ENCODE measurements at places on chromosomes 4 and X.
A peak's percentile ranks its signal among the peaks of the same experiment; 100 is the strongest.

DNA sequence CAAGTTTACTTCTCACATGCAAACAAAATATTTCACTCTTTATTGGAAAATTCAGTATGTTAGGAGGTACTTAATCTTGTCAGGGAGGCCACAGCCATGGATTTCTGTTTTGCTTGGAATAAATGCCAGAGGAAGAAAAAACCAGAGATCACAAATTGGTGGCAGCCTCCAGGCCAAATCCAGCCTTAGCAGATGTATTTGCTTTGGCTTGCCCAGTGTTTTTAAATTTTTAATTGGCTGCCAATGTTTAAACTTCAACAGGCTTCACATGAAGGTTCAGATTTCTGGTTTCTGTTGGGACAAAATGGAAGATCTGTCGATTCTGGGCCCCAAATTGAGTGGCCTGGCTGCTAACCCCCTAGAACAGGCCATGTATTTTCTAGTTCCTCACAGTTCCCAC is 19.2 kb downstream of the YY2 start:
- DNase-seq, result no peak

DNA sequence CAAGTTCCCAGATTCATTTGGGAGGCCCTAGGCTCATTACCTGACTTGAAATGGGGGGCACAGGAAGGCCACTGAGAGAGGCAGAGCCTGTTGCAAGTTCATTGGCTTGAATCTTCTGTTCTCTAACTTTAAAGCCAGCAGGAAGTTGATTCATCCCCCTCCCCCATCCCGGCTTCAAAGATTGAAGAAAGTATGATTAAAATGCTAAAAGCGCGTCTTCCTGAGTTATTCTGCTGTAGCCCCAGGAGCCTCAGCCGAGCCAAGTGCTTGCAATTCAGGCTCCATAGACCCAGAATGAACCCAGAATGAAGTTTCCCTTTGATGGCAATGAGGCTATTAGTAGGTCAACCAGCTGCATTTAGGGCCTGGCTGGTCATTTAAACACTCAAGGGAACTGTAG is 14.7 kb downstream of the CHST7 start:
- DNase-seq, result no peak

DNA sequence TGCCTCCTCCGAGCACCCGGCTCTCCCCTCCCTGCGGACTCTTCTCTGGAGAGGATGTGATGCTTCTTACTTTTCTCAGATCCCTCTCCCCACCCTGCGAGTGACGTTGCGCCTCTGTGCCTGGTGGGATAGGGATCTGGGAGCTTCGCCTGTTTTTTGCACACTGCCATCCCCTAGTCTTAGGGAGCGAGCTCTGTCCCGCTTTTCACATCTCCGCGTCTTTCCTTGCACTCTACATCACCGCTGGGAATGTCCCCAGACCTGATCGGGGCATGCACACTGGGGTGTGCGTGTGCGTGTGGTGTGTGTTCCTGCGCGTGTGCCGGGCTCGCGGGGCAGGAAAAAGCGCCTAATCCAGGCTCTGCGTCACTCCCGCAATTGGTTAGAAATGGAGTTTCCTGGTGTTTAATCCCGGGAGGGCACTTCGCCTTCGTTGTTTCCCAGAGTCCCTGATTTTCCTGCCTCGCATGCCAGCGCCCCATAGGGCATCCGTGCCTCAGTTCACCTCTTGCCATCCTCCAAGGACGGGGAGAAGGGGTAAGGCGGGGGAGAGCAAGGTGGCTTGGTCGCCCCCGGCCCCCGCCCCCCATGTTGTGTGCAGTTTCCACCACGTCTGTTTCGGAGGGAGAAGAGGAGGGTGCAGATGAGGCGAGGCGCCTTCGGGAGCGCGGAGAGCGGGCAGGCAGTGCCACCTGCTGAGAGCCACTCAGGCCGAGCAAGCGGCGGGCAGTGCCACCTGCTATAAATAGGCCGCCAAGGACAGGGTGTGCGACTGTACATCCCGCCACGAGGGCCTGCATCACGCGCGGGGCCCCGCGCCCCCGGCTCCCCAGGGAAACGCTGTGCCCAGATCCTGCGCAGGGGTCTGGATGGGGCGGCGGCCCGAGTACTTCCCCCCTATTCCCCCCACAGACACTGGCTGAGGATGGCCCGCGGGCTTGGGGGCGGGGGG is 759 bp upstream of the TBC1D1 start:
- peak; percentile 10 for DNase-seq

- DNase-seq, result no peak
These were observed 627 bp upstream of the FAT4 start for GRCh38 chr4:125313989-125314667.

DNA sequence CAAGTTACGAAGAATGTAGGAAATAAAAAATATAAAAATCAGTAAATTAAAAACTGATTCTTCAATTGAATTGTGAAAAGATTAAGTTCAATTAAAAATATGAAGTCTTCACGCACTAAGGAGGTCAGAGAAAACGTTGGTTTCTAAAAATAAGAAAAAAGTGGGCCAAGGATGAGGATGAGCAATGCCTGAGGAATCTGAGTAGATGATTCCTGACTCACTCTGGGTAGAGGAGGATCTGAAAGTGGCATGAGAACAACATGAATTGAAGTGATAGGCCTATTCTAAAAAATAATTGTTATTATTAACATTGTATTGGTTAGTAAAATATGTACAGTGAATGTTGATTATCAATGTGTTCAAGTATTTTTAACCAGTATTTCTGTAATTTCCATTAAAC is 444.2 kb downstream of the GRIA2 start:
- DNase-seq, result no peak

DNA sequence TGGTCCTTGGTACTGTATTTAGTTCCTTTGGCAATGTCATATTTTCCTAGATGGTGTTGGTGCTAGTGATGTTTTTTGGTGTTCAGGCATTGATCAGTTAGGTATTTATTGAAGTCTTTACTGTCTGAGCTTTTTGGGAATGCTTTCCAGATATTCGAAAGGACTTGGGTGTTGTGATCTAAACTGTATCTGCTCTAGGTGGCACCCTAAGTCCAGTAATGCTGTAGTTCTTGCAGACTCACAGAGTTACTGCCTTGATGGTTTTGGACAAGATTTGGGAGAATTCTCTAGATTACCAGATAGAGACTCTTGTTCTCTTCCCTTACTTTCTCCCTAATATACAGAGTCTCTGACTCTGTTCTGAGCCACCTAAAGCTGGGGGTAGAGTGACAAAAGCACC is 513.6 kb upstream of the PITX2 start:
- DNase-seq, result no peak

GRCh38 chr4:827209-828081 is 1.5 kb upstream of the CPLX1 start:
- DNase-seq, result no peak

DNA sequence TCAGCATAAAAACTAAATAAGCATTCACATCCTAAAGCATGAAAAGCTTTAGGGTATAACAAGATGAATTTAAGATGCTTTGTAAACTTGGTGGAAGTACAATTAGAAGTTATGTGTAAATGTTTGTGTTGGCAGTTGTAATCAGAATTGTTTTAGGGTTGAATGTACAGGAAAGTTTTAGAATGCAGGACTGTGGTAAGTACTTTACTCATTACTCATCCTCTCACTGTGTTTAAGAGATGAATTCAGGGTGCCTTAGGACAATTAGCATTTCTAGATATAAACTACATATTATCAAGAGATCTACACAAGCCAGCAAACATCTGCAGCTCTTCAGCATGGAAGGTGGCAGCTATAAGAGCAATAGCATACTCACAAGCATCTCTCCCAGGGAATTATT is 77.5 kb upstream of the ELOVL6 start:
- no peak for DNase-seq

GRCh38 chr4:181569553-181569952 is 673.6 kb upstream of the TENM3 start:
- DNase-seq, result no peak

- peak; percentile 25 for DNase-seq
These were observed 16.9 kb downstream of the STAP1 start for GRCh38 chr4:67575232-67576058.

- DNase-seq, result no peak
These were observed 305.7 kb downstream of the DHX15 start for GRCh38 chr4:24278693-24279092.

- DNase-seq, result no peak
These were observed 136.8 kb downstream of the STK32B start for GRCh38 chr4:5188130-5188529.

DNA sequence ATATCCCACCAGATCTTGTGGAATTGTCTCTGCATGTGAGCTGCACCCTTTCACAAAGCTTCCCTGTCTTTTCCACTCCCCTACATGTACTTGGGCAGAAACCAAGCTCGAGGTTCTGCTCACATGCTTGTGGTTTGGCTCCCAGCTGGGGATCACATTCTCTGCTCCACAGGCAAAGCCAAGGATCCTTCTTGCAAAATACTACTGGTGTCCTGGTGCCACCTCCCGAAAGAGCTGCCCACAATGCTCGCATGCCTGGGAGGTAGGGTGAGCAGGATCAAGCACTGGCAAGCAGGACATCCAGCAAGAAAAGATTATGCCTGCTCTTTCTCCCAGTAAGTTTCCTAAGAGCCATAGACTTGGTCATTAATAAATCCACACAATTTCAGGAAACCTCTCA is 45.1 kb upstream of the PPARGC1A start:
- no peak for DNase-seq

DNA sequence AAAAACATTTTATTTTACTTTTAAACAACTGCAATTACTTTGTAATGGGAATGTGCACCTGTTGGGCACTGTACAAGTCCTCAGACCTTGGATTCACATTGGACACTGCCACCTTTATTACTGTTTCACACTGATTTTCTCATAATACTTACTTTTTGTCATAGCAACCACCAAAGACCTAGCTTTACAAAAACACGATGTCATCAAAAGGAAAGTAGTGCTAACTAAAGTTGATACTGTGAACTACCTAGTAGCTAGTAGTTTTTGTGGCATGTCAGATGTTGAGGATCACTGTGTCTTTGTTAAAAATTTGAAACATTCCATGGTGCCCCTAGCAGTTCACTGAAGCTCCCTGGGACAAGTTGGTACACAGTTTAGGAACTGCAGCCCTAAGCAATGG is 62.9 kb upstream of the HOPX start:
- DNase-seq, result peak; percentile 9

DNA sequence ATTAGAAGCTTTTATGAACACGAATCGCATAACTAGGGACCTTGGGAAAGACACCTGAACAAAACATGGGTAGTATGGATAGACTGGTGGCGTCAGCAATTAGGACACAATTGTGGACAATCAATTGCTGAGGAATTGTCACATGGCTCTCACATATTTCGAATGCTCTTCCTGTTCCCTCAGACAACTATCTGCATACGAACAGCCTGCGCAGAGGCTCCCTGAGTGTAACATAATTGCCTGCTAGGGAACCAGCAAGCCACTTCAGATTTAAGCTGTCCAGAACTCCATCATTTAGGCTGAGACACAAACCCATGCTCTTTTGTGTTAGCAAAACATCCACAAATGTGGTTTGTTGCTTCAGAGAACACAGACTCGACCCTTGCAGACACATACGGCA is 160.8 kb downstream of the MGST2 start:
- DNase-seq, result no peak

DNA sequence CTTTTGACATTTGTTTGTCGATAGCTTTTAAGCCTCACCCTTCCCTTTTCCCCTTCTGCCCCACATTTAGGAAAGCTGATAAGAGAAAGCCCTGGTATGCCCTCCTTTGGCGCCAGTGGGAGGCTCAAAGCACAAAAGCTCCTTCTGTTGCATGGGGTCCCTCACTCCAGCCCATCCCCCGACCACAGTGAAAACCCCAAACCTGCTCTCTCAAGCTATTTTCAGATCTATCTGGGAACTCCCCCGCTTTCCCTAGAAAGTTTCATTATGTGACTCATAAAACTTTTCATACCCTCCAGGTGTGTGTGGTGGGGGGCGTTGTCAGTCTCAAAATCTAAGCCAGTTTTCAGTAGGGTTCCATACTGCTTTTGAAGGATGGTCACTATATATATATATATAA is 259.0 kb upstream of the PCDH7 start:
- no peak for DNase-seq

- DNase-seq, result no peak
These were observed 77.6 kb upstream of the PCDH18 start for GRCh38 chr4:137609718-137610430.

DNA sequence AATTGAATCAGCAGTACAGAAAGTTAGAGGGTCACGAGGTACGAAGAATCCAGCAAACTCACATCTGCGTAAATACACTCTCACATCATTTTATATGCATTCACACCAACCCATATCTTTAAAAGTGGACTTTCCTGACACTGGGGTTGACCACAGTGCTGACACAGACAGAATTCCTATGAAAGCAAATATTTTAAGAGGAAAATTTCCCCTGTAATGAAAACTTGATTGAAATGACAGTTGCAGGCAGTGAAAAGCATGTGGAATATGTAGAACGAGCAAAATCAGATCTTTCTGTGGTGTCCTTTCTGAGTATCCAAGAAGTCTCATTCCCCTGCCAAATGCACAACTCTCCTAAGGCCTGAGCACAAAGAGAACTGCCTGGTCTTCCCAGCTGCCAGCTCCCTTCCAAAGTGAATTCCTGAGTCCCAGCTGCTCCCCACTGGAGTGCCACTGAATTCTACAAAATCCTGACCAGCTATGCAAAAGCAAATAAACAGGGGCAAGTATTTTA is 50.5 kb upstream of the FAM9C start:
- DNase-seq, result no peak

DNA sequence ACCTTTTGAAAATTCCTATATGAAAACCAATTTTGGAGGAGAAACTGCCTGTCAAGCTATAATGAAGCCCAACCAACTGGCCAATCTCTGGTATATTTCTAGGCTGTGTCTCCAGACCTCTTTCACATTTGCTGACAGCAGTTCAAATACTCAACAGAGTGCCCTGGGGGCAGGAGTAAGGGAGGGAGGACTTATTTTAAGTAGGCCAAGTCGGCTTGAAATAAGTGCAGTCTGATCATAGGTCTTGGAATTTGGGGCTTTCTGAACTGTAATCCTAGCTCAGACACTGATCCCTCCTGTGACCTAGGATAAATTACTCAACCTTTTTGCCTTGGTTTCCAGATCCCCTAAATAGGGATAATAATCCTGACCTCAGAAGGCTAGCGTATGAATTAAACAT is 59.4 kb upstream of the SLC7A11 start:
- no peak for DNase-seq

DNA sequence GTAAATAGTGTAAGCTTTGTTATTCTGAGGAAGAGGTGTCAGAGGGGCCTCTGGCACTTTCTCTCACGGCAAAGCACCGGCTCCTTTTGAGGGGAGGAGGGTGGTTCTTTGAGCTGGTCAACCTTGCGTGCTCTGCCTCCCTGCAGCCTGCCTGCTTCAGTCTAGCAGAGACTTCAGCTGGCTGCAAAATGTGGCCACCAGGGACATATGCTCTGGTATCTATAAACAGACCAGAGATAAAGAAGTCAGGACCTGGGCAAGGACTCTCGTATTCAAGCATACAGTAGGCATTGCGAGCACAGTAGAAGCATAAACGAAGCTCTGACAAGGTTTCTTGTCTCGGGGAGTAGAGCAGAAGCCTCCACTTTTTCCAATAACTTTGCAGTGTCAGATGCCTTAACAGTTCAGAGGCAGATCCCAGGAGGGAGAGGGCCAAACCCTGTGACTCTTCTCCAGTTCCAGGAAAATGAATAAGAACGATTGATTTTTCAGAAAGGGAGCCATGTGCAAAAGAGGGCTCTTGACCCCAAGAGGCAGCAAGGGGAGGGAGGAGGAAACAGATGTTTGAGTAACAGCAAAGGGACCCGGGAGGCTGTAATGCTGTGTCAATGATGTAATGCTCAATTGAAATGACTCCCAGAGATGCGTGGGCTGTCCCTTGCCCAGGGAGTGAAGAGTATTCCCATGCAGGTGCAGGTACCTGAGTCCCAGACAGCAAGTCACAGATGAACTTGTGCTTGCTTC is 57.9 kb upstream of the TEX13D start:
- no peak for DNase-seq

All from naive thymus-derived CD8-positive, alpha-beta T cell (primary cell).